CD8-positive, alpha-beta T cell (primary cell): ENCODE measurements at places on chromosomes 5 and 9. TPM values are rescaled to one million over a fixed set of nuclear protein-coding genes. Genes with fewer than 3 reads are reported as not detected.
A peak's percentile ranks its signal among the peaks of the same experiment; 100 is the strongest.

- DNase-seq = no peak
Measured at GRCh38 chr5:27947088-27947487, 908.7 kb upstream of the CDH9 start.

GRCh38 chr5:65986796-65987195 lies 60.4 kb downstream of the ERBIN start:
- no peak for DNase-seq

- DNase-seq = no peak
Measured at GRCh38 chr9:71136696-71137095, 15.3 kb upstream of the TRPM3 start.

- no peak for DNase-seq
Measured at GRCh38 chr5:2901511-2901910, 150.0 kb upstream of the IRX2 start.

GRCh38 chr5:89299998-89300397 lies 417.0 kb upstream of the MEF2C start:
- DNase-seq = no peak

- DNase-seq = no peak
Measured at GRCh38 chr9:4305065-4305985, 5.5 kb upstream of the GLIS3 start.

GRCh38 chr9:122179690-122180074 lies 20.0 kb downstream of the MORN5 start:
- DNase-seq = no peak

DNA sequence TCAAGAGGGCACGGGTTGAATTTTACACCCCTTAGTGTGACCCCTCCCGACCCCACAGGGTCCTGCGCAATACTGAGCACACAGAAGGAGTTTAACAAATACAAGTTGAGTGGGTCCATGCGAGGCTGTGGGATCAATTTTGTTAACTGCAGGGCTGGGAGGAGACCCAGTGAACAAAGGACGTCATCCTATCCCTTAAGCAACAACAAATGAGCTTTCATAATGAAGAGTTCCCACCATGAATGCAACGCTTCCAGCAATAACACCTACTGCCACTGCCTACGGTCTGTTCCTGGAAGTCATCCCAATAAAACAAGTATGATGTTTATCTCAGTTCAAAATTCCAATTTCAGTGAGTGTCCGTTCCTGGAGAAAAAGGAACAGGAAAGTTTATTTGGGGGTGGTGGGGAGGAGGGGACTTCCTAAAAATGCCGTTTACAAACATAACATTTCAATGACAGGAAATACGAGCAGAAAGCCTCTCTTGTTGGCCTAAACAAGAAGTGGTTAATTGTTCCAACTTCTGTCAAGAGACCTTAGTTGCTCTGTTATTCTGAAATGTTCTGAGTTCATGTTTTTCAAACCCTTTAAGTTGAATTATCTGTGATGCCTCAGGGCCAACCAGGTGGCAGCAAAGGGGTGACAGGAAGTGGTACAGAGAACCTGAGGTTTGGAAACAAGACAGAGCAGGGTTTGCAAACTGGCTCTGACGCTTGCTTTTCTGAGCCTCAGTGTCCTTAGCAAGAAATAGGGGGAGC lies 65.8 kb upstream of the PLPP6 start:
- DNase-seq = peak; percentile 77

DNA sequence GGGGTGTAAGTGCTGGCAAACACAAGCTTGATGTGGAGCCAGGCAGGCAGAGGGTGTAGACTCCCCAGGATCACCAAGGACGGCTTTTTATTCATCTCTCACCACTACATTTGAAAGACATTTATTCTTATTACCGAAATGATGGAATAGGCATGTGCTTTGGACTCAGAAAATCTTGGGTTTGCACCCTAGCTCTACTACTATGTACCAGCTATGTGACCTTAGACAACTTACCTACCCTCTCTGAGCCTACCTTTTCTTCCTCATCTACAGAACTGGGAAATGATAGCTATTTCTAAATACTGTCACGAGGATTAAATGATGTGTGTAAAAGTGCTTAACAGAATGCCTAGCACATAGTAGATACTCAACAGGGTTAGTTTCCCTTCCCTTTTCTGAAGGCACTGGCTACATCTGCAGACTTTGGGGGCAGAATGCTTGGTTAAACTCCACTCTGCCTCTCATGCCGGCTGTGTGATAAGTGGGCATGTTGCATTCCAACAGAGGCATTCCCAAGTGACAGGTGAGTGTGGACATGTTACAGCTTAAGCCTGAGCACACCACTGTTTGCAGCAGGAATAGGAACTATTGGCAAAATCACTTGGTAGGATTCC lies 94.8 kb downstream of the SLC1A3 start:
- DNase-seq = no peak

DNA sequence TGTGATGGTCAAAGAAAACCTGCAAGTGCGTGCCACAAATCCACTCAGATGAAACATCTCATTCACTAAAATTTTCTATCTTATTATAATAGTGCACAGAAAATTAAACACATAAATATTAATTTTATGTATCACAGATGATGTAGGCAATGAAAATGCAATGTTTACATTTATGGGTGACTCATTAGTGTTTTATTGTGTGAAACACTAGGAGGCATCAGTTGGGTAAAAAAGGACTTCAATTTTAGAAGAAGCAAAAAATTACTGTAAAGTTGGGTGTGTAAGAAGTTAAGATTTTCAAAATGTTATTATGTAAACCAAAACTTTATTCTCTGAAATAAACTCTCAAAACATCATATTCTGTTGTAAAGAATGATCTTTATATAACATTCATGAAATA lies 4.0 kb downstream of the MEF2C start:
- no peak for DNase-seq

GRCh38 chr5:152990649-152991048 lies 499.8 kb upstream of the GRIA1 start:
- DNase-seq = no peak

DNA sequence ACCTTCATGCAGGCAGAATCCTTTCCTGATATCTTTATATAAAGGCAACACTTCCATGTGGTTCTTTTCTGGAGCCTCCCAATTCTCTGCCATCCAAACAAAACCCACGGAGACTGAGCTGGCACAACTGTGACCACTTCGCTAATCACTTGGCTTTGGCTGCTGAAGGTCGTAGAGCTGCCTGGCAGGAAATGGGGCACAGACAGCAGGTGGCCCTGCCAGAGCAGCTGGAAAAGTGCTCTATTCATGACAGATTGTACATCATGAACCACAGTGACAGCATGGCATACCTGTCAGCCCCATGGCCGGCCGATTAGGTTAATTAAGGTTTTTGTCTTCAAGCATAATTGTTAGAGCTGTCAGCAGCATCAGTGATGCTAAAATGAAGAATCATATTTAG lies 141.9 kb upstream of the ANKRD55 start:
- DNase-seq = no peak

DNA sequence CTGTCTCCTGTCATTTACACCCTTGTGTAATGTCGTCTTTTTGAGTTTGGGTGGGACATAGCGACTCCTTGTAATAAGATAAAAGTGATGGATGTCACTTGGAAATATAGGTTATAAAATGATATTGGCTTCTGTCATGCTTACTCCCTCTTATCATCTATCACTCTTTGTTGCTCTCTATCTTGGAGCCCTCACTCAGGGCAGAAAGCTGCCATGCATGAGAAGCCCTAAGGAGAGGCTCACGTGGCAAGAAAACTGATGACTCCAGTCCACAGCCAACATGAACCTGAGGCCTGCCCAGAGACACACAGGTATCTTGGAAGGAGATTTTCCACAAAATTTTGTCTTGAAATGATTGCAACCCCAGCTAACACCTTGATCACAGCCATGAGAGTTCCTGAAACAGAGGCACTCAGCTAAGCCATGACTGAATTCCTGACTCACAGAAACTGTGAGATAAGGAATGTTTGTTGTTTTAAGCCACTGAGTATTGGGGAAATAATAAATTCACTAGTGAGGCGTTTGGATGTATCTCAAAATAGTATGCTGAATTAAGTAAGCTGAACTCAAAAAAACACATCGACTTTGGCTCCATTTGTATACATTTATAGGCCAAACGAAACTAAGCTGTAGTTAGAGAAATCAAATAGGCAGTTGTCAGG lies 216.7 kb downstream of the CDH18 start:
- DNase-seq = no peak

DNA sequence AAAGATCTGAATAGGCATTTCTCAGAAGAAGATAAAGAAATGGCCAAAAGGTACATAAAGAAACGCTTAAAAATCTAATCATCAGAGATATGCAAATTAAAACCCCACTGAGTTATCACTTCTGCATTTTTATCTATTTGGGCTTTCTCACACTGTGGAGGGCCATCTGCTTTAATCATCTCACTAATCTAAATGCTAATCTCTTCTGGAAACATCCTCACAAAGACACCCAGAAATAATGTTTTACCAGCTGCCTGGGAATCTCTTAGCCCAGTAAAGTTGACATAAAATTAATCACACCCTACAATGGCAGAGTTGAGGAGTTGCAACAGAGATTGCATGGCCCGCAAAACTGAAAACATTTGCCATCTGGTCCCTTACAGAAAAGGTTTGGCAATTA lies 407.9 kb upstream of the CYLC2 start:
- DNase-seq = no peak

GRCh38 chr5:8184455-8185063 lies 315.6 kb downstream of the MTRR start:
- peak; percentile 6 for DNase-seq

DNA sequence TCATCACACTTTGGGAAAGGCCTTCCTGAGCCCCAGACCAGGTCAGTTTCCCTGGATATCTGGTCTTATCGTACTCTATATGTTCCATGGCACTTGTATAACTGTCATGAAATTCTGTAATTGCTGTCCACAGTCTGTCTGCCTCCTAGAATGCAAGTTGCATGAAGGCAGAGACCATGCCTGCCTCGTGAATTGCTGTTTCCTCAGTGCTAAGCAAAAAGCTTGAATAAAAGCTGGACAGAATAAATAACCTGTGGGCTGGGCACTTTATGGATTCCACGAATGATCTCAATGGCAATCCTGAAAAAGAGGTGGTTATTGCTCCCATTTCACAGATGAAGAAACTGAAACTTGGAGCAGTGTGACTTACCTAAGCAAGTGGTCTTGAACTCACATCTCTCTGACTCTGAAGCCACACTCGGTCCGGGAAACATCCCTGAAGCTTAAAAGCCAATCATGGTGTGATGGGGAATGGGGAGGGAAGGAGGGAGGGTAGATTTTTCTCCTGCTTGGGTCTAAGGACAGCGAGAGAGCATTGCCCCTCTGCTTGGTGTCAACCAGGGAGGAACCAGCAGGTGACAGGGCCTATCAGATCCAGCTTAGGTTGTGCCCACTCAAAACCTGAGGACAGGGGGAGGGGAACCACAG lies 13.2 kb upstream of the LHX2 start:
- no peak for DNase-seq

DNA sequence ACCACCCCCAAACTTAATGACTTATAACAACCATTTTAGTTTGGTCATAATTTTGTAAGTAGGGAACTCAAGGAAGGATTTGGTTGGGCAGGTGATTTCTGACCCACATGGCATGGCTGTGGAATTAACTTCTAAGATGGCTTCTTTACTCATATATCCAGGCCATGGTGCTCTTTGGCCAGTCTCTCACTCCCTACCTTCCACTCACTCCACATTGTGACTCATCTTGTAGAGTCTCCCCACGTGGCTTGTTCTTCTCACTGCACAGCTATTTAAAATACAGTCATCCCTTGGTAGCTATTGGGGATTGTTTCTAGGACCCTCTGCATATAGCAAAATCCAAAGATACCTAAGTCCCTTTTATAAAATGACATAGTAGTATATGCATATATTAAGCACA lies 76.6 kb upstream of the MAST4 start:
- no peak for DNase-seq

DNA sequence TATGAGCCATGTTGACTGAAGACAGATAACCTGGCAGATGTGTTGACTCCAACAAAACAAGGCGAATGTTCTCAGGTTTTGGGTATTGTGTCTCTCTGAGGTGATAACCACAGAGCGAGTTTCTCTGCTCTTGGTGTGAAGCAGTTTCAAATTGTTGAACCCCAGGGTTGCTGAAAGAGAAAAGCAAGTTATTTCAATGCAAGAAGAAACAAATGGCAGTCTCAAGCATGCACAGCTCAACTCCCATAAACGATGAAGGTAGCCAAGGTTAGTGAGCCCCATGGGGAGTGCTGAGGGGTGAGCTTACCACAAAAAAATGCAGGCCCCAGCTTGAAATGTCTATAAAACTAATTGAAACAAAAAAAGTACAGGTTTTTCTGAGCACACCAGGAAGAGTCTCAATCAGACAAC lies 220.8 kb upstream of the DAPK1 start:
- DNase-seq = no peak

BRINP1 gene
- total RNA-seq = not detected

OSMR gene
- not detected for total RNA-seq

FAM120AOS gene
- total RNA-seq = 40.3 TPM

DNAJA1 gene
- 170 TPM for total RNA-seq

CREB3 gene
- 13.1 TPM for total RNA-seq

SPINK7 gene
- total RNA-seq = not detected

PLGRKT gene
- 12.8 TPM for total RNA-seq

TERT gene
- not detected for total RNA-seq

SLC1A1 gene
- not detected for total RNA-seq

PCDHGB5 gene
- not detected for total RNA-seq

SHOC1 gene
- total RNA-seq = not detected

ZDHHC12 gene
- 29.6 TPM for total RNA-seq

GLRA1 gene
- total RNA-seq = not detected

GALT gene
- total RNA-seq = 68.4 TPM

SAXO1 gene
- not detected for total RNA-seq

CCDC183 gene
- total RNA-seq = 1.4 TPM

C9 gene
- not detected for total RNA-seq
